ENCODE measurements at places on chromosomes 4 and X.

DNA sequence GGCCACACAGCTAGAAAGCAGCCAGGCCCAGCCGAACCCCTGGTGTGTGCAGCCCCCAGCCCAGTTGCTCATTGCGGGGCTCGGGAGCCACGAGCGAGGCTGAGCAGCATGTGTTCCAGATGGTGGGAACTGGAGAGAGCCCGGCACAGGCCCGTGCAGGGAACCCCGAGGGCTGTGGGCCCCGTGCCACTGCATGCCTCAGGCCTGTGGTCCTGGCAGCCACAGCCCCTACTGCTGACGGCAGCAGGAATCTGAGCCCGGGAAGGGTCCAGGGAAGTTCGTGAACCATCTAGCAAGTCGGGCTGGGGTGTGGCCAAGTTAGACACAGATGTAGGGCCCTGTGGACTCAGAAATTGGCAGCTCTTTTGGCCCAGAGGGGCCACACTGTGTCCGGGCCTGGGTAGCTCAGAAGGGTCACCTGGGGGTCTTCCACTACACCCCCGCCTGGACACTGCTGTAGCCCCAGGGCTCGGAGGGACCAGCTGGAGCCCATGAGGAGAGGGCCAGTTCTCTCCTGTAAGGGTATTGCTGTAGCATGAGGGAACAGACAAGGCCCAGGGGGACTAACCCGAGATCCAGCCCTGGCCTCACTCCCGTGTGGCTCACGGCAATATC lies 12.1 kb downstream of the HTRA3 start:
- no peak for DNase-seq

DNA sequence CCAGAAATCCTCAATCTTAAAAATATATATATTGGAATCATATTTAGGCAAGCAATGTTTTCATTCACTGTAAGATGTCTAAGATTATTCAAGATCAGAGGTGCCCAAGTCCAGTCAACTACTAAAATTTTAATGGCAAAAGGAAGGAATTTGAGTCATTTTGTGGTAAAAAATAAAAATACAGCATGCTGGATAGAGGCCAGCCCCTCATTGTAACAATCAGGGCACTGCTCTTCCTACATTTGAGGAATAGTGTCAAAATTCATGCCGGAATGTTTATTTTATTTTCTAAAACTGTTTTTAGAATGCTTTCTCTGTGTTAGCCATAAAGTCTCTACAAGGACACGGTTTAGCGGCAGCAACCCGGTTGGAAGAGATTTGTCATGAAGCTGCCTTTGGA lies 49.9 kb upstream of the SRD5A3 start:
- DNase-seq, result no peak

DNA sequence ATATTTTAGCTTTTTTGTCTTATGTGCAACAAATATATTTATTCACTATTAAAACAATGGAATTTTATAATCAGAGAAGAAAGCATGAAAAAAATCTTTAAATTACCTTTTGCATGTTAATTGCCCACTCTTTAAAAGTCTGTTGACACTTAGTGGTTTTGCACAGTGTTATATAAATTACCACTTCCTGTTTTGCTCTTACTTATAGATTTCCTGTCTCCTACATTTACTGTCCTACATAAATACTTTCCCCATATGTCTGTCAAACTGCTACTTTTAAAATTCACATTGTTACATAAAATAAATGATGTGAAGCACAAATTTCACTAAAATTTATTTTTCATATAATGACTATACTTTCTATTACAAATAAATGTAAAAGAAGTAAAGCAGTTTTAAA lies 161.1 kb upstream of the NDST4 start:
- DNase-seq, result no peak

GRCh38 chr4:15381806-15382338 lies 46.0 kb upstream of the C1QTNF7 start:
- no peak for DNase-seq

DNA sequence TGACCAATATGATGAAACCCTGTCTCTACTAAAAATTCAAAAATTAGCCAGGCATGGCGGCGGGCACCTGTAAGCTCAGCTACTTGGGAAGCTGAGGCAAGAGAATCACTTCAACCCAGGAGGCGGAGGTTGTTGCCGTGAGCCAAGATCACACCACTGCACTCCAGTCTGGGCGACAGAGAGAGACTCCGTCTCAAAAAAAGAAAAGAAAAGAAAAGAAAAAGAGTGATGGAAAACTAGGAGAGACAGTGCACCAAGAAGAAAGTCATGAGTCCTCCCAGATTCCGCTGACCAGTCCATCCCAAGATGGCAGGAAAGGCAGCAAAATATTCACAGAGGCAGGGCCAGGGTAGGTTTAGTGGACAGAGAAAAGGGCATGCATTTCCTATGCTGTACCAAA lies 226.9 kb downstream of the ASMT start:
- no peak for DNase-seq

DNA sequence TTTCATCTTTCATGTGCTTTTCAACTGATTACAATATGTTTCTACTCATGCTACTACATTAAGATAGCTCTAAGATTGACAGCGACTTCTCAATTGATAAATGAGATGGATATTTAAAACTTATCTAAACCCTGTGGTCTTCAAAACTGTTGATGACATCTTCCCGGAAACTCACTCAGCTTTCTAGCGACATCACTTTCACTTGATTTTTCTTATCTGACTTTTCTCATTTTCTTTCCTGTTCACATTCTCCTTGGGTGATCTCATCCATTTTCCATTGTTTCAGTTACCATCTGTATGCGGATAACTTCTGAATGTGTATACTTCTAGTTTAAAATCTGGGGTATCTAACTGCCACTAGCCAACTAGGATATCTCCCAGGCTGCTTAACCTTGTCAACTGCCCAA lies 3.1 kb downstream of the POLR2B start:
- no peak for DNase-seq

DNA sequence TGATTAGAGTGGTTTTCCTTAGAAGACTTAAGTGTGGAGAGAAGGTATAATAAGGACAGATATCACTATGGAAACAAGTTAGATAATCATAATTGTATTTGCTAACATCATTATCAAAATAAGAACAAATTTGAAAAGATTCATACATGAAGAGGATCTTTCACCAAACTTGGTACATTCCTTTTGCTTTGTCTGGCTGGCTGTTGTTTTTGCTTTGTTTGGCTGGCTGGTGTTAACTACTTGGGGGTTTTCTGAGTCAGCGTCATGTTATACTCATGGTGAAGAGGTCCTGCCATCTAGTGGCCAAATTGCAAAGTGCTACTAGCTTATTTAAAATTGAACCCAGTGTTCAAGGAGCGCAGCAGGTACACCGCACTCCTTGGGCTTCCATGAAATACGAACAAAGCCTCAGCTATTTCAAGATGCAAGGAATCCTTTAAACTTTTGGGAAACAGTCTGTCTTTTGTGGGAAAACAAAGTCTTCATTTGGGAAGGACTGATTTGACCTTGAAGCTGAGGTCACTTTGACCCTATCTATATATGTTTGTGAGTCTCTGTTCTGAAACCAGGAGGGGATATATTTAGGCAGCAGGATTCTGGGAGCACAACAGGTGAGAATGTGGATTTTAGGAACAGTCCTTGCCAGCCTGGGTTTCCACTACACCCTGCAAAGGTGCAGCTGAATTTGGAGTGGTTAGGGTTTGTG lies 129.7 kb downstream of the PLS3 start:
- peak; percentile 32 for DNase-seq

- no peak for DNase-seq
These were observed 46.4 kb downstream of the PTPN13 start for GRCh38 chr4:86640469-86640868.

DNA sequence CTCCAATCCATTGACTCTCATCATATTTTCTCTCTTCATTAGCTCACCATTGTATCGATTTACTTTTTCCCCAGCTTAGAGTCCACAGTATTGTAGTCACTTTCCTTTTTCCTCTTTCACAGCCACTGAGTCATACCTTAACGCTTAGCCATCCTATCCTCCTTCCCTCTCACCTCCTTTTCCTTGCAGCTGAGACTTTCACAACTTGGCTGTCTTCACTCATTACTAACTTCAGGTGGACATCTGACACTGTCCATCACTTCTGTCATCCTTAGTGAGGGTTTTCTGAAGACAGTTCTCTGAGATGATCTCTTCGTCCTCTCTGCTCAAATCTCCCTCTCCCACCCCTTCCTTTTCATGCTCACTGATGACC lies 70.5 kb upstream of the ESX1 start:
- no peak for DNase-seq

- no peak for DNase-seq
These were observed 62.7 kb upstream of the SCML1 start for GRCh38 chrX:17674601-17675000.

DNA sequence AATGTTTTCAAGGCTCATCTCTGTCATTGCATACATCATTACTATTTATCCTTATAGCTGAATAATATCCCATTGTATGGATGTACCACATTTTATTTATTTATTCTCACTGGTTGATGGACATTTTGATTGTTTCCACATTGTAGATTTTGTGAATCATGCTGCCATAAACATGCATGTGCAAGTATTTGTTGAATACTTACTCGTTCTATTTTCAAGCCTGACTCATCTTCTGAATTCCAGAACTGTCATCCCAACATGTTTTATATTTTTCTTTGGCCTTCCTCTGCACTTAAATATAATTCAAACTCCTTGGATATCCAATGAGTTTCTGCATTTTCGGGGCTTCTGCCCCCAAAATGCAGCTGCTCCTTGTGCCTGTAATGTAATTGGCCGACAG lies 77.6 kb downstream of the MXRA5 start:
- no peak for DNase-seq

DNA sequence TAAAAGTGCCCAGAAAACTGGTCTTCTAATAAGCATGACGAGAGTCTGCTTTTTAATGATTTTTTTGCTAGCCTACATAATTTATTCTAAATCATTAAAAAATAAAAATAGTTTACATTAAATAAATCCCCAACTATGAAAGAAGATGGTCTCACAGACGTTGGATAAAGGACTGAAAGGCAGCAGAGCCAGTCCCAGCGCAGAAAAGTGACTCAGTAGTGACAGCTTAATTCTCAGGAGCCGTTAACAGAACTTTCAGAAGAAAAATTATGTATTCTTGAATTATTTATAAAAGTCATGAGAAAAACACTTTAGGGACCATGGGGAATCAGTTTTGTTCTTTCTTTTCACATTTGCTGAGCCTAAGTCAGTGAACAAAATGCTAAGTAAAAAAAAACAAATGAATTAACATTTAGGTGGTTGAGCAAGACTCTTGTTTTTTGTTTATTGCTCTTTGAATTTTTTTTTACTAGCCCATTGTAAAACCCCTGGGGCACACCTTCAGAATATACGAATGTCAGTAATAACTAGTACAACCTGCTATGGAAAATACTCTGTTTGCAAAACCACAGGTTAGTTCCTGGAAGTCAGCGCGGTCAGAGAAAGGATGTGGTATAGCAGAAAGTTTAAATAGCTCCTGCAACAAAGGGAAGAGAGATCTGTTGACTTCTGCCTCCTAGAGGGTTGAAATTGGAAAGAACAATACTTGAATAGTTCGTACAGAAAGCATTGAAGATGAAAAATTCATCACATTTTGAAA lies 50.4 kb upstream of the CCDC160 start:
- DNase-seq, result peak; percentile 50

GRCh38 chr4:83153417-83153816 lies 38.9 kb upstream of the PLAC8 start:
- DNase-seq, result no peak

DNA sequence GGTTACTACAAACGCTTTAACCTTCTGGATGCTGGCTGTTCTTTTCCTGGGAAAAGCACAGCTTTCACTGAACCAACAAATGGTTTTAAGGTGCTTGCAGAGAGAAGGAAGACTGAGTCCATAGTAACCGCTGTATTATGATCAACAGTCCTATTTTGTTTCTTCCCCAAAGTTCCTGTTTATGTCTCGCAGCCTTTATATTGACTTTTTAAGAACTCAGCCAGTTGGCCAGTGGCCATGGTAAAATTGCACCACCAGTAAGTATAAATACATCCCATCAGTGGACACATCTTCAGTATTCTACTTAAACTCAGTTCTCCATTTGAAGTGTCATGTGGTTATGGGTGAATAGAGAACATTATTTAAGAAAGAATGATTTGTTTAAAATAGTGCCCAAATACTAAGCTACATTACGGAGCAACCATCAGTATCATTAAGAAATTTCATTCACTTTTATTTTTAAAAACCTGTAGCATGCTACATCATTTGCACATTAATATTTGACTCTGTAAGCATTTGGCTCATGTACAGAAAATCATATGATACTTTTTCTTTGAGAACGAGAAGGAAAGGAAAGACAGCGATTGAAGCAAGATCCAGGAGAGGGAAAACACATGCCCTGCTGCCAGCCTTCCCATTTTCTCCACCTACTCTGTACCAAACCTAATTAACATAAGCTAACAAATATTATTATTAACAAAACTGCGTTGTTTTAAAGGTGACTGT lies 287.0 kb downstream of the ARHGAP24 start:
- DNase-seq, result no peak

DNA sequence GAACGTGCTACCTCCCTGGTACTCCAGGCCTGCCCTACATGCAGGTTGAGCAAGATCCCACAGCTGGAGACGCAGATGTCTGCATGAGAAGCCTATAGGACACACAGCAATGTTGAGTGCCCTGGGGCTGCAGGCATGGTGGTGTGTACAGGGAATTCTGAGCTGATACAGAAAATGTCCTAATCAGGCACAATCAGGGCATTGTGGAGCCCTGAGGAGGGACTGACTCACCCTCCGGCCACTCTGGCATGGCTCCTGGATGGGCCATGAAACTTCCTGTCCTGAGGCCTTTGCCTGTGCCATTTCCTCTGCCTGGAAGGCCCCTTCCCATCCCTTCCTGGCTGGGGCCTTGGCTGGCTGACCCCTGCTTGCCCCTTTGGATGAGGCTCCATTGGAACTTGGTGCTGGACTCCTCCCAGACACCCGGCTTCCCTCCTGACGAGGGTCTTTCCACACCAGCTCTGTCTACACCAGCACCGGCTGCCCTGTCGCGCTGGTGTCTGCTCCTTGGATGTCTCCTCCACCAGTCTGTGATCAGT lies 16.7 kb upstream of the AFAP1 start:
- DNase-seq, result no peak

DNA sequence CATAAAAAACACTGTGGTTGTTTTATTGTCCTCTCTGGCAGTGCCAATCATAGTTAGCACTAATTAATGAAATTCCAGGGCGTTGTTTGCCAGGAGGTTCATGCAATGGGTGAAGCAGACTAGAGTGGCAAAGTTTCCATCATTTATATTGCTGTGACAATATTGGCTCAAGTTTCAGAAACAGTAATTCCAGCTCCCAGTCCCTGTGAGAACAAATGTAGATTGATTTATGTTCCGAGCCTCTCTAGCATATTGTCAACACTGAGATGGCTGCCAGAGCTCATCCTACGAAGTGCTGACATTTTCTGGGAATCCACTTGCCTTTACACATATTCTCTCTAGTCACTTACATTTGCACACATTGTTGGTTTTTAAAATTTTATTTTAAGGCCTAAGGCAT lies 440.0 kb upstream of the IGFBP7 start:
- no peak for DNase-seq

DNA sequence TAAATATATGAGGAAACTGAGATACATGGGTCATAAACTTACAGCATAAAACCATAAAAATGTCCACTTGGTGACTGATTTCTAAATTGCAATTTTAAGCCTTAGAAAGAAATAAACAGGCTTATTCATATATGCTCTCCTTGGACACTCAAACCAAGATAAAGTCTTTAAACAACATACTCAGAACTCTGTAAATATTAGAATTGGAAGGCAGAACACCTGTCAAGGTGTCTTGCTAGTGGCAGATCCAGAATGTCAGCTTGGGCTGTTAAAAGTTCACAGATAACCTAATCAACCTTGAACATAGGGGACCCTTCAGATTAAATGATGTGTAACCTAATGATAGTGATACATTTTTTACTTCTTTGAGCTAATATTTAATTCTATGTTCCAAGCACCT lies 208.1 kb upstream of the ARSJ start:
- DNase-seq, result no peak

Data from activated T-cell treated with anti-CD3 and anti-CD28 coated beads, Interleukin-2, amount 50 U/mL, for 4 hours (primary cell).